Fibroblast of skin of left biceps (primary cell): ENCODE measurements at places on chromosomes 1 and 21.

DNA sequence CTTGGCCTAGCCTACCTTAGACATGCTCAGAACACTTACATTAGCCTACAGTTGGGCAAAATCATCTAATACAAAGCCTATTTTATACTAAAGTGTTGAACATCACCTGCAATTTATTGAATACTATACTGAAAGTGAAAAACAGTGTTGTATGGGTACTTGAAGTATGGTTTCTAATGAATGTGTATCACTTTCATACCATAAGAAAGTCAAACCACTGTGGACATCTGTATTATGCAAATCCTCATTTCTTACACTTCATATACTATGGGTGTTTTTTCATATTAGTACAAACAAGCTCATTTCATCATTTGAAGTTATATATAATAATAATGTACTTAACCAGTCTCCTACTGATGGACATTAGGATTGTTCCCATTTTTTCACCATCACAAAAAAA lies 41.2 kb downstream of the TDRD5 start:
- no peak for DNase-seq

GRCh38 chr21:32279377-32279680 lies 480 bp upstream of the MIS18A start:
- DNase-seq = no peak

- no peak for DNase-seq
Measured at GRCh38 chr1:5396593-5396992, 595.6 kb downstream of the NPHP4 start.

DNA sequence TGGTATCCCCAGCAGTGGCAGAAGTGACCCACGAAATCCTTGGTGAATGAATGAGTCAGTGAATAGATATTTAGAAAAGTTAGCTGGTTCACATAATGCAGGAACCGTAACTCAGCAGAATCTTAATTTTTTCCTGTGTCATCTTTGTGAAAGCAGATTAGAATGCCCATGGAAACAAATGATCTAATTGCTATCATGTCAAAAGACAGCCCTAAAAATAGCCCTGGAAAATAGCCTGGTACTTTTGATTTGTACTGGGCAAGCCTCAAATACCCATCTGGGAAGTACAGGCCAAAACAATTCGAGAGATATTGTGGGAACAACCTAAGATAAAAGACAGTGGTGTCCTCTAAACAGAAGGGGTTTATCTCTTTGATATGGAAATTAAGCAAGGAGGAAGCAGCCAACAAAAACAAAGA lies 21.1 kb downstream of the FYB2 start:
- no peak for DNase-seq

DNA sequence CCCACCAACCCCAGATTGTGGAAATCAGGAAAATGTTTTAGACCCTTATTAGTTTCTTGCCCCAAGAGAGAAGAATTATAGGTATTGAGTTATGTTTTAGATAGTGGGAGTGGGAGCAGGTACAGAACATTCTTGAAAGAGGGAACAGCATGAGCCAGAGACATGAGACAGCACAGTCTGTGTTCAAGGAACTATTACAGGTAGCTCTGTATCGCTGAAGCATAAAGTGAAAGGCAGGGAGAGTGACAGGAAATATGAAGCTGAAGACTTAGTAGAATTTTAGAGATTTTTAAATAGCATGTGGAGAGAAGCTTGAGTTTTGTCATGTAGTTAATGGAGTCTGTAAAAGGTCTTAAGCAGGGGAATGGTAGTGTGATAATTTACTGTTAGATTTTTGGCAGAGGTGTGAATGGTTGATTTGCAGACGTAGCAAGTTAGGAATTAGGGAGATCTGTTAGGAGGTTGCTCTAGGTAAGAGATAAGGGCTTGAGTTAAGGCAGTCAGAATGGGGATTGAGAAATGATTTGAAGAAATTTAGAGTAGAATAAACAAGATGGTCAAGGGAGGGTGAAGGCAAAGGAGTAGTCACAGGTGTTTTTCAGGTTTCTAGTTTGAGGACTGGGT lies 11.6 kb downstream of the SUCO start:
- no peak for DNase-seq

- DNase-seq = no peak
Measured at GRCh38 chr1:180501865-180502360, 464 bp downstream of the ACBD6 start.

DNA sequence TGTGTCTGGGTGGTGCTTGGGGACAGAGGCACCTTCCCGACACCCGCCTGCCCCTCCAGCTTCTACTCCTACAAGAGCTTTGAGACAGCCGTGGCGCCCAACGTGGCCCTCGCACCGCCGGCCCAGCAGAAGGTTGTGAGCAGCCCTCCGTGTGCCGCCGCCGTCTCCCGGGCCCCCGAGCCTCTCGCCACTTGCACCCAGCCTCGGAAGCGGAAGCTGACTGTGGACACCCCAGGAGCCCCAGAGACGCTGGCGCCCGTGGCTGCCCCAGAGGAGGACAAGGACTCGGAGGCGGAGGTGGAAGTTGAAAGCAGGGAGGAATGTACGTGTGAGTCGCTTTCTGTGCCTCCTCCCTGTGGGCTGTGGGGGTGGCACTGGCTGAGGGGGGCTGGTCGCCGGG lies 75.7 kb downstream of the SKI start:
- no peak for DNase-seq

GRCh38 chr1:82845866-82846265 lies 1045.1 kb downstream of the ADGRL2 start:
- no peak for DNase-seq

DNA sequence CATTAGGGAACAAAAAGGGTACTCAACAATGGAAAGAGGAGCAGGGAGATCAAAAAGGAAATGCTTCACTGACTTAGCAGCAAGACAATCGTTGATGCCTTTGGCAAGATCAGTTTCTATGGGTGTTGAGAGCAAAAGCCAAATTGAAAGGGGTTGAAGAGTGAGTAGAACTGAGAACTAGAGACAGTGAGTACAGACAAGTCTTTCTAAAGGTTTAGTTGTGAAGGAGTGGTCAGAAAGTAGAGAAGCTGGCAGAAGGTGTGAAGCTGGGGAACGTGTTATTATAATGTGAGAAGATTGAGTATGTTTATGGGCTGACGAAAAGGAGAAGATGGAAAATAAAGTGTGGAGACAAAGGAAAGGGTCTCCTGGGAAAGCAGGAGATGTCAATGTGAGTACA lies 221.2 kb upstream of the USP25 start:
- no peak for DNase-seq

DNA sequence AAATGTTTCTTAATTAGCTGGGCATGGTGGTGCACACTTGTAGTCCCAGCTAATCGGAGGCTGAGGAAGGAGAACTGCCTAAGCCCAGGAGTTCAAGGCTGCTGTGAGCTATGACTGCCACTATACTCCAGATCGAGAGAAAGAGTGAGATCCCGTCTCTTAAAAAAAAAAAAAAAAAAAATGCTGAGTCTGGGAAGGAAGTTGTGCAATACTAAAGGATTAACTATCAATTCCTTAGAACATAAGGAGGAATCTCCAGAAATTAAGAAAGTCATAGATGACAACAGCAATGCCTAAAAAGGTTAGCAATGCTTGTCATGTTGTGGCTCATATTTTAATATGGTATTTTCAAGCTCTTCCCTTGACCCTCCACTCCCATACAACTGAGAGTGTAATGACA lies 5.3 kb downstream of the LUZP1 start:
- DNase-seq = no peak

- no peak for DNase-seq
Measured at GRCh38 chr1:22827666-22828483, 117.2 kb downstream of the EPHB2 start.

GRCh38 chr21:41726970-41727783 lies 39.7 kb downstream of the RIPK4 start:
- DNase-seq = no peak

GRCh38 chr1:11772458-11772857 lies 10.5 kb downstream of the C1orf167 start:
- no peak for DNase-seq

GRCh38 chr21:21097466-21097865 lies 99.3 kb downstream of the NCAM2 start:
- no peak for DNase-seq

DNA sequence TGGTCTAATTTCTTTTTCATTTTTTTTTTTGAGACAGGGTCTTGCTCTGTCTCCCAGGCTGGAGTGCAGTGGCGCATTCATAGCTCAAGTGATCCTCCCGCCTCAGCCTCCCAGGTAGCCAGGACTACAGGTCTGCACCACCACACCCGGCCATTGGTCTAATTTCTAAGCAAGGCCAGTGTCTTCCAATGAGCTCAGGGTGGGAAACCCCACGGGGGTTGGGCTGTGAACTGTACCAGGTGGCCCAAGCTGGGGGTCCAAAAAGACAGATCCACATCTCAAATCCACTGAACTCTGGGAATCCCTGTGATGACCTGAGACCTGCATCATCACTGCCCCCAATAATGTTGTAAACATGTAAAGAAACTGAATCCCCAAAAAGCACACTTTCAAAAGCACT lies 79.5 kb downstream of the BCAR3 start:
- DNase-seq = no peak

- no peak for DNase-seq
Measured at GRCh38 chr1:26419494-26419893, 8.9 kb downstream of the LIN28A start.

GRCh38 chr1:58818075-58818474 lies 34.2 kb upstream of the JUN start:
- peak; percentile 93 for DNase-seq

GRCh38 chr1:151238467-151238739 lies 16.1 kb upstream of the PSMD4 start:
- DNase-seq = peak; percentile 78

- no peak for DNase-seq
Measured at GRCh38 chr1:55526716-55527115, 311.6 kb upstream of the USP24 start.

DNA sequence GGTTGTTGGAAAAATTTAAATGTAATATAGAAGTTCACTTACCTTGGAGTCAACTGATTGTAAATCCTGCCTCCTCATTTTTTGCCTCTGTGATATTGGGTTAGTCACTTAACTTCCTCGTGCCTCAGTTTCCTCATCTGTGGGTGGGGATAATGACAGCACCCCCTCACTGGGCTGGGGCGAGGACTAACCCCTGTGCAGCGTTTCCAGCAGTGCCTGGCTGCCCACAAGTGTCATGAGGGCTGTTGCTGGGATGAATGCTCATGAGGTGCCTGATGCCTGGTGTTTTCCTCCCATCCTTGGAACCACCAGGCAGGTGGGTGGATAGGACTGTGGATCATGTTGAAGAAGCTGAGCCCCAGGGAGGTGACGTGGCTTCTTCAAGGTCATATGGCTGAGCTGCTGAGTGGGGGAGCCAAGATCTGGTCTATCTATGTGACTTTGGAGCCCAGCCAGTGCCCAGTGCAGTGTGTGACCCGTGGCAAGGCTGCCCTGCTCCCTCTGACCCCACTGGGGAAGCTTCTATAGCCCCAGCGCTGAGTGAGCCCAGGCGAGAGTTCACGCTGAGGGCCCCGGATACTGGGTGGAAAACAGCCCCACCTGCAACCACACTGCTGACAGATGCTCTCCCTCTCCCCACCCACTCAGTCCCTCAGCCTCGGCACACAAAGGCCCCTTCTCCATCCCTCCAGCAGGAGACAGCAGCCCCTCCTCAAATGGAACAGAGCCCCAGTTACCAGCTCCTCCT lies 446.0 kb downstream of the PTPRU start:
- DNase-seq = no peak

- no peak for DNase-seq
Measured at GRCh38 chr1:84735483-84735882, 45.2 kb upstream of the SSX2IP start.

- DNase-seq = no peak
Measured at GRCh38 chr21:44298301-44298700, 1.6 kb upstream of the PFKL start.

DNA sequence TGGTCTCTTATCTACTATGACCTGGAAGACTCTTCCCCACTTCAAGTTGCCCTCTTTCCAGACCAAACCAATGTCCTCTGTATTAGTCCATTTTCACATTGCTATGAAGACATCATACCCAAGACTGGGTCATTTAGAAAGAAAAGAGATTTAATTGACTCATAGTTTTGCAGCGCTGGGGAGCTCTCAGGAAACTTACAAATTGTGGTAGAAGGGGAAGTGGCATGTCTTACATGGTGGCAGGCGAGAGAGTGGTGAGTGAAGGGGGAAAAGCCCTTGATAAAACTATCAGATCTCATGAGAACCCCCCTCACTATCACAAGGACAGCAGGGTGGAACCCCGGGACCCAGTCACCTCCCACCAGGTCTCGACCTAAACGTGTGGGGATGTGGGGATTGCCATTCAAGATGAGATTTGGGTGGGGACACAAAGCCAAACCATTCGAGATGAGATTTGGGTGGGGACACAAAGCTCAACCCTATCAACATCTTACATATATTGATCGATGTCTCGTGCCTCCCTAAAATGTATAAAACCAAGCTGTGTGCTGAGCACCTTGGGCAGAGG lies 14.2 kb upstream of the AGPAT3 start:
- no peak for DNase-seq

GRCh38 chr1:51565009-51565408 lies 45.9 kb upstream of the EPS15 start:
- DNase-seq = no peak

GRCh38 chr1:19398309-19398760 lies 86.2 kb downstream of the SLC66A1 start:
- peak; percentile 66 for DNase-seq

DNA sequence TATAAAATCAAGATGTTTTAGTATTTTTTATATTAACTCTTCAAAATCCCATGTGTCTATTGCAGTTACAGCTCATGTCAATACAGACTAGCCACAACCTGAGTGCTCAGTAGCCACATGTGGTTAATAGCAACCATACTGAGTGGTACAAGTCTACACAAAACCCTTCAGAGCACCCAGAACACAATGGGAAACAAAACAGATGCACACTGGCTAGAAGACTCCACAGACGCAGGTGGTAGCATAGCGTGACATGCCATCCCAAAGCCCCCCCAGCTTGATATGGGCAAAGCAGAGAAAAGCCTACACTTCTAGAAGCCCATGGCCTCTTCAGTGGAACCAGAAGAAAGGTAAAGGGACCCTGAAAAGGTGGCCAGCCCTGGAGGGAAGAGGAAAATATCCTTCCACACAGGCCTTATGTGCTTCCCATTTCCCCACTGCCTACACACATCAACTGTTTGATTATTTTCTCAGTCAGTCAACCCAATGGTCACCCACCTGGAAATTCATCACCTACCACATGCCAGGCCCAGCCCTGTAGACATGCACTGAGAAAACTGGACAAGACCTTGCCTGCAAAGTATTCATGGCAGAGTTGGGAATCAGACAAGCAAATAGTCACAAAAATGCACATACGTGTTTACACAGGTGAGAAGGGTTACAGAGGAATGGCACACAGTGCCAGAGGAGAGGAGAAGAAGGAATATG lies 175.0 kb downstream of the VAV3 start:
- DNase-seq = no peak

DNA sequence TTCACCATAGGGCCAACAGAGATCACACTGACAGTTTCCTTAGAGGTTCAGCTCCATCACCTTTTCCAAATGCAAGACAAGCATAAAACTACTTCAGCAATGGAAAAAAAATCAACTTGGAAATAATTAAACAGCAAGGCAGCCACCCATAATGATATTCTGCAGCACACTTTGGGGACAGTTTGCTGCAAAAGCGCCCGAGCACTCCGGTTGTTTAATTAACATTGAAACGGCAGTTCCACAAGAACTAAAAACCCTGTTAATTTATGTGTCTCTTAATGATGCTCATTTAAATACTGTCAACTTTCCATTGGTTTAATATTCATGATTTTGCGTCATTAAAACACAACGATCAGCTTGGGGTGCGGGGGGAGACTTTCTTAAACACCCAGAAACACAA lies 153.2 kb downstream of the ELAVL4 start:
- no peak for DNase-seq

- no peak for DNase-seq
Measured at GRCh38 chr1:107198561-107198960, 57.7 kb downstream of the NTNG1 start.
